Kidney glomerular epithelial cell (primary cell): ENCODE measurements at places on chromosomes 11 and 22.

DNA sequence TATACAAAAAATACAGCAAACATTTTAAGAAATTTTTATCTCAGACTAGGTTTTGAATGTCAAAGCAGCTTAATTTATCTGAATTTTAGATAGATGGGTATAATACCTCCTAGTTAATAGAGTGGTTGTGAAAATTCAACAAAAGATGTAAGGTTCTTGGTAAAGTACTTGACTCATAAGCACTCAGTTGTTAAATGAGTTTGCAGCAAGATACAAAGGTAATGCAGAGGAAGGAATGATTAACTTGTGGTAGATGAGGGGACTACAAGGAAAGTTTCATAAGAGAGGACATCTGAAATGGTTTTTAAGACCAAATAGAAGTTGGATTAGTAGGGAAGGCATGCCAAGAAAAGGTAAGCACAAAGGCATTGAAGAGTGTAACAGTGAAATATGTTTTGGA, 37.4 kb downstream of the PPME1 start:
- DNase-seq, result peak; percentile 8

DNA sequence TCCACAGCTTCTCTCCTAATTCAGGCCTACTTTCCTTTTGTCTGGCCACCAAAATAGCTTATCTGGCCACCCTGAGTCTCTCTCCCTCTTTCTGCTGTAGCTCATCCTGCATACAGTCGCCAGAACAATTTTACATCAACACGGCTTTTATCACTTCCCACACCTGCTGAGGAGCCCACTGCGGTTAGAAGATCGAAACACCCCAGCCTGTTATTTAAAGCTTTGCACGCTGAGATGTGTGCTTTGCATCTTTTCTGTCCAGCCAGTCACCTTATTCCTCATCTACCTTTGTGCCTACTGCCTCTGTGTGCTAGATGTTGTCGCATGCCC, 96.0 kb downstream of the COMMD9 start:
- no peak for DNase-seq

DNA sequence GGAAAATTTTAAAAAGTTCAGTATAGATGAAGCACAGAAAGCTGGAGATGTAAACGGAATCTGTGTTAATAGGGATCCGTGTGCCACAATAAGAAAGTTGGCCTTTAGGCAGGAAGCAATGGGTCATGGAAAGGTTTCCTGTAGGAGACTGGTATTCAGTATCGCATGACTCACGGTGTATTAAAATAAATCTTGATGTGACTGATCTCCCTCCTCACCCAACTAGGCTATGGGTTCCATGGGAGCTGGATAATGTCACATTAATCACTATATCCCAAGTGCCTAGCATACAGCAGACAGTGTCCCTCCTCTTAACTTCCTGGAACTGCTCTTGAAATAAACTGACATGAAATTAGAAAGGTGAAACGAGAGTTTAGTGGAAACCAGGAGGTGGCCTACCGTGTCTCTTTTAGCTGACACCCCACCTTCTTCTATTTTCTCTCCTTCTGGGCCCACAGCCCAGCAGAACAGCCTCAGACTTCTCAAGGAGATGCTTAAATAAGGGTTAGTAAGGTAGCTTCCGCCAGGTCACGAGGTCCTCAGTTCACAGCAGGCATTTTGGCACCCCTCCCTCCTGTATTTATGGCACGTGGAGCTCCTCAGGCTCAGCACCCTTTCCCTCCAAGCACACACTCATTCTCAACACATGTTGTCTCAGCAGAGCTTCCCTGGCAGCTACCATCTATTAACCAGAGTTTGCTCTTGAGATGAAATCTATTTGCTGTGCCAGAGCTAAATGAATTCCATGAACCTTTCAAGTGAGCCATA, 118.8 kb downstream of the NXPE2 start:
- DNase-seq, result peak; percentile 10

DNA sequence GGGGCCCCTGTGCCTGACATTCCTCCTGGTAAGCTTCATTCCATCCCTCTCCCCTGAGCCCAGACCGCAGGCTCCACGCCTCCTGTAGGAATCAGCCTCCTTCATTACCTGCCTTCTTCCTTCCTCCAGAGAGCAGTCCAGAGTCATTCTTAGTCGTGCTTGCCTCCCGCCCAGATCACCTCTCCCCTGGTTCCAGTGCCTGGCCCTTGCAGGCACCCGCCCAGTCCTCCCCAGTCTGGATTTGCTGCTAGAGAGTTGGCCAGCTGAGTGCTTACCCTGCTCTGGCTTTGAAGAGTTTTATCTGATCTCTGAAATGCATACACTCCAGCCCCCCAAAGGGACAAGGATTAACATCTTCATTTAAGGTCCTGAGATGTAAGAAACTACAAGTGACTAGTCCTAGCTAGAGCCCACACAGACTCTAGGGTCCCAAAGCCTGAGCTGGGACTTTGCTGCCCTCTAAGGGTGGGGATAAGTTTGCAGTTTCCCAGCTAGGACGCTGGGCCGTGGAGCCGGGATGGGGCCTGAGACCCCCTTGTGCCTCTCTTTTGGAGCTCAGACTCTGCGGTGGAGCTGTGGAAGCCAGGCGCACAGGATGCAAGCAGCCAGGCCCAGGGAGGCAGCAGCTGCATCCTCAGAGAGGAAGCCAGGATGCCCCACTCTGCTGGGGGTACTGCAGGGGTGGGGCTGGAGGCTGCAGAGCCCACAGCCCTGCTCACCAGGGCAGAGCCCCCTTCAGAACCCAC, 1.6 kb downstream of the NR1H3 start:
- no peak for DNase-seq

DNA sequence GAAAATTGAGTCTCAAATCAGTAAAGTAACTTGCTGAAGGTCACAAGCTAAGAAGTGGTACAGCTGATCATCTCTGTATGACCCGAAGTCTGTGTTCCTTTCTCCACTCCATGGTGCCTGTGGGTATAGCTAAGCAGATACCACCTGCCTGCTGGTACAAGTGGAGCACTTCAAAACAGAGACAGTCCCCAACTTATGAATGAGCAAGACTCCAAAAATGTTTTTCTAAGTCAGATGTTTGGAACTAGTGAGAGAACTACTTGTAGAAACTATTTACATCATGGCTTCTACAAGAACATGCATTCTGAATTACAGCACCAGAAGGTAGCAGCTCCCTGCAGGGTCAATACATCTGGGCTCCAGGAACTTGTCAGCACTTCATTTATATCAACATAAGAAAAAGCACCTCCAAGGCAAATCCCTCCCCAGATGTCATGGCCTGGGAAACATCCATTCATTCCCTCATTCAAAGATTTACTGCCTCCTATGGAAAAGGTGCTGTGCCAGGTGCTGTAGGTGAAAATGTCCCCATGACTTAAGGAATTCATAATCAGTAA, 94.7 kb downstream of the SERGEF start:
- DNase-seq, result no peak

DNA sequence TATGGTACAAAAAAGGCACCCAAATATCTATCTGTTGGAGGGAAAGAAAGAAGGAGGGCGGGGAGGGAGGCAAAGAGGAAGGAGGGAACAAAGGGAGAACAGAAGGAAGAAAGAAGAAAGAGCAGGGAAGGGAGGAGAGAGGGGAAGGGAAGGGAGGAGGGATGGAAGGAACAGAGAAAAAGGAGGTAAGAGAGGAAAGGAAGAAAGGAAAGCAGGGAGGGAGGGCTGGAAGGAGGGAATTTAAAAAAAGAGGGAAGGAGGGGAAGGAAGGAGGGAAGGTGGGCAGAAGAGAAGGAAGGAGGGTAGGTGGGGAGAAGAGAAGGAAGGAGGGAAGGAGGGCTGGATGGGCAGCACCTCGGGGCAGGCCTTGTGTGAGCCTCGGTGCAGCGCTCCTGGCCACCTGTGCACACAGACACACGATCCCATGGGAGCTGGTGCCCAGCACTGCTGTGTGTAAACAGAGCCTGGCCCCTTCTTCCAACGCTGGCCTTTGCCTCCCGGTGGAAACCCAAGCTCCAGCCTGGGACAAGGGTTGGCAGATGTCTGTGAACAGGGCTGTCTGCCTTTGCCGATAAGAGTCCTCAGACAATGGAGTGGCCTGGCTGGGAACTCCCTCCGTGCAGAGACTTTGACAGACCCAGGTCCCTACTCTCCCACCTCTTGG, 23.2 kb downstream of the SMIM38 start:
- DNase-seq, result no peak

DNA sequence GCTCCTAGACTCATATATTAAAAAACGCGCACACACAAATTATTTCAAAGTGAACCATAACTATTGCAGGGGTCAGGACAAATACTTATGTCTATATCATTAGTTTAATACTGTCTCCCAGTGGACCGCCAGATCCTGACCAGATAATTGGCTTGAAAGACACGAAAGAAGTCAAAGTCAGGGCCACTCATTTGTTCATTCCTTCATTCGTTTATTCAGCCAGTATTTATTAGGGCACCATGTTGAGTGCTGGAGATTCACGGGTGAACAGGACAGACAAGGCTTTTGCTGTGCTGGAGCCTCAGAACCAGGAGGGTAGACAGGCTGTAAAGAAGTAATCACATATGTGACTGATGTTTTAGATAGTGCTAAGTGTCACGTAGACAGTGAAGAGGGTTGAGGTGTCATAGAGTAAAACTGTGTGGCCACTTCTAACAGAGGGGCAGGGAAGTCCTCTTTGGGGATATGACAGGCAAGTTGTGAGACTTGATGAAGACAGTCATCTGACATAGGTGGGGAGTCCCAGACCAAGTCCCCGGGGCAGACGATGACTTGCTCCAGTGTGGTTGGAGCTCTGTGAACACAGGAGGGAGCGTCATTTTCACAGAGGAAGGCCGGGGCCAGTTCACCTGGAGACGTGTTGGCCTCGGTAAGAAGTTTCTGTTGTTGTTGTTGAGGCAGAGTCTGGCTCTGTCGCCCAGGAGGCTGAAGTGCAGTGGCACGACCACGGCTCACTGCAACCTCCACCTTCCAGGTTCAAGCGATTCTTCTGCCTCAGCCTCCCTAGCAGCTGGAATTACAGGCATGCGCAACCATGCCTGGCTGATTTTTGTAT, 25.9 kb downstream of the RBX1 start:
- DNase-seq, result no peak

GRCh38 chr11:99069856-99070444, 49.2 kb downstream of the CNTN5 start:
- DNase-seq, result no peak

DNA sequence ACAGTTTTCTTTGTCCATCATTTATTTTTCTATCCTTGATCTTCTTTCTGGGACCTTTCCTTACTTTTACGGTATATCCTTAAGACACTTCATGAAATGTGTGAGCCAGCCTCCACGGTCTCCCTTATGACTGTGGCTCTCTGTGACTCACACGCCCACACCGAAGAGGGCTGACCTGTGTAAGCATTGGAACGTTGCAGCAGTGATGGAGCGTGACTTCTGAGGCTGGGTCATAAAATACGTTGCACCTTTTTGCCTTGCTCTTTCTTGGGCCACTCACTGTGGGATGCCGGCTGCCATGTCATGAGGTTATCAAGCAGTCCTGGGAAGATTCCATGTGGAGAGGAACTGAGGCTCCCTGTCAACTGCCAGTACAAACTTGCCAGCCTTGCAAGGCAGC, 96.3 kb upstream of the RAB1B start:
- peak; percentile 85 for DNase-seq

- no peak for DNase-seq
Measured at GRCh38 chr11:81071606-81072005, 1630.8 kb upstream of the TENM4 start.

DNA sequence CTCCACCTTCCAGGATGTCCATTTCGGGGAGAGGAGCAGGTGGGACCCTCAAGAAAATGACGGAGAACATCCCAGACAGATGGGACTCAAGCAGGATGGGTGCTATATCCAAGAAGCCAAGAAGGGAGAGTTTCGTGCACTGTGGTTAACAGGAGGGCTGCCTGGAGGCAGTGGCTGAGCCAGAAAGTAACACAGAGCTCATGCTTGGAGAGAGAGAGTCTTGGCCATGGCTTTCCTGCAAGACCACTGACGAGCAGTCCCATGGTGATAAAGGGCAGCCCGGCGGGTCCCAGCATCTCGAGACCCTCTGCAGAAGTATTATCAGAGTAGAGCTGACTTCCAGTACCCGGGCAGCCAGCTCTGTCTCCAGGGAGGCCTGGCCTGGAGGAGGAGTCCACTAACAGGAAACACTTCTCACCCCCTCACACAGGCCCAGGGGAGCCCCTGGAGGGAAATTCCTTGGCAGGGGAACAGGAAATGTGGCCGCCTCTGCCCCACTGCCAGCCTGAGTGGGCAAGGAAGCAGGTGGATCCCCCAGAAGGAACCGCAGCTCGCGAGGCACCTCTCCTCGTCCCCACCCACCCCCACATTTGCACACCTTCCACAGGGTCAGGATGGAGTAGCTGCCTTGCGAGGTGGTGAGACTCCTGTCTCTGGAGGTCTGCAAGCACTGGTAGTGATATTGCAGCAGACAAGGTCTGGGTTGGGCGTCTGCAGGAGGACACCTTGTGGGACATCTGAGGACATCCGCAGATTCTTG, 32.2 kb downstream of the CYTH4 start:
- no peak for DNase-seq

DNA sequence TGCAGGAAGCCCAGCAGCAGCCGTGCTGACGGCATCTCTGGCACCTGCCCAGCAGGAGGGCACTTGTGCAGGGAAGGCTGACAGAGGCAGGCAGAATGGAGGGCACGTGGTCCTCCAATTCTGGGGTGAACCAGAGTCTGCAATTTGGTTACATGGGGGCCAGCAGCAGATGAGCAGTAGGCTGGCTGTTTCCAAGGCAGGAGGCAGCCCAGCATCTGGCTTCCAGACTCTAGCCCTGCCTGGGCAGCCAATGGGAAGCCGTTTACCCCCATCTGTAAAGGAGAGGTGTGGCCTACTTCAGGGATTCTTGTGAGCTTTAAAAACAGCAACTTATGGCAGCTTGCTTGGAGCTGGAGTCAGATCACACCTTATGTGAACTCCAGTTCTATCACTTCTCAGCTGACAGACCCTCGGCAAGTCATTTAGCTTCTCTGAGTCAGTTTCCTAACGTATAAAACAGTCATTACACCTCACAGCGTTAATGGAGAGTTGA, 27.9 kb upstream of the RASL10A start:
- DNase-seq, result no peak

- DNase-seq, result no peak
Measured at GRCh38 chr22:40637183-40638150, 948 bp upstream of the MRTFA start.

GRCh38 chr11:72333661-72334060, 89.7 kb upstream of the PHOX2A start:
- no peak for DNase-seq
